Endothelial cell of umbilical vein (primary cell): ENCODE measurements at places on chromosomes 5 and 9.
A peak's percentile ranks its signal among the peaks of the same experiment; 100 is the strongest.

- H3K4me3 ChIP-seq: no peak overlapping the region
- H3K36me3 ChIP-seq: no peaks in the 10 kb centered on the region
- no peaks in the 10 kb centered on the region for H3K27me3 ChIP-seq
- DNase-seq: peak; percentile 44
Measured at GRCh38 chr5:40165789-40166728, 513.7 kb upstream of the PTGER4 start.

DNA sequence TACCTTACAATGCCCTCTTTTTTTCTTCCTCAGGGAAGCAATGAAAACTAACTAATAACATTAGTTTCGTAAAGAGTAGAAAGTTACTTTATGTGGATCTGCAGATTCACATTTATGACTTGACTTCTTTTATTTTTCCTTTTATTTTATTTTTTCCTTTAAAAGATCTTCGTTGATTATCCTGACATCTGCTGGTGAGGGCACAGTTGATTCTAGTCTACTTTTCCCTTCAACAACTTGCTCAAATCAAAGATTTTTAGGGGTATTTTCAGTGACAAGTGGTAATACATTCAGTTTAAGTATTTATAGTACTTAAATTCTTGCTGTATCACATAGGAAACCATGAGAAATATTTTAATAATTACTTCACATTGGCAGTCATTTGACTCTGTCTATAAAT is 4.9 kb downstream of the EDIL3 start:
- H3K27me3 ChIP-seq: no peaks in the 10 kb centered on the region
- H3K27ac ChIP-seq: no peak overlapping the region
- H3K36me3 ChIP-seq: no peaks in the 10 kb centered on the region
- peak; percentile 28 for DNase-seq
- no peak overlapping the region for H3K4me3 ChIP-seq

DNA sequence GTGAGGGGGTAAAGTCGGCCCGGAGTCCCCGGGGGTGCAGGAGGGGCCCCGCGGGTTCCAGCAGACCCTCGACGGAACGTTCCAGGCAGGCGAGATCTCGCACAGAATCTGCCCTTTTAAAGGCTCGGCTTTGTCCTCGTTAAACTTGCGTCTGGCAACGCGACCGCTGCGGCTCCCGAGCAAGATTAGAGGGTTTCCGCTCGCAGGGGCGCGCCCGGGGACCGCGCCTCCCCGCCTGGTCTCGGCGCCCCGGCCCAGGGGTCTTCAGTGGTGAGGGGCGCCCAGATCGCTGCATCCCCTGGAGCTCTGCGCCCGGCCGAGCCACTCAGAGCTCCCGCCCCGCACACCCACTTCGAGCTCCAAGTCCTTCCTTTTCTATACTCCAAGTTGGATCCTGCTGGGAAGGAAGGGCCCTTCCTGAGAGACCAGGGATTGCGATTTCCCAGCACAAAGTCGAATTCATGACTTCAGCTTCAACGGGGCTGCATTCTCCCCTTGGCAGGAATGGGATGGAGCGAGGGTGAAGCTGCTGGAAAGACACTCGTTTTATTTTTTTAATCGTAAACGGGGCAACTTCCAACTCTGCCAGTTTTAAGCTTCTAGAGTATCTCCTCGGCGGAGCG is 11.3 kb downstream of the PROP1 start:
- H3K36me3 ChIP-seq: no peaks in the 10 kb centered on the region
- peaks cover 33% of the 10 kb centered on the region for H3K27me3 ChIP-seq
- no peak for DNase-seq
- no peaks in the 10 kb centered on the region for H3K4me1 ChIP-seq

DNA sequence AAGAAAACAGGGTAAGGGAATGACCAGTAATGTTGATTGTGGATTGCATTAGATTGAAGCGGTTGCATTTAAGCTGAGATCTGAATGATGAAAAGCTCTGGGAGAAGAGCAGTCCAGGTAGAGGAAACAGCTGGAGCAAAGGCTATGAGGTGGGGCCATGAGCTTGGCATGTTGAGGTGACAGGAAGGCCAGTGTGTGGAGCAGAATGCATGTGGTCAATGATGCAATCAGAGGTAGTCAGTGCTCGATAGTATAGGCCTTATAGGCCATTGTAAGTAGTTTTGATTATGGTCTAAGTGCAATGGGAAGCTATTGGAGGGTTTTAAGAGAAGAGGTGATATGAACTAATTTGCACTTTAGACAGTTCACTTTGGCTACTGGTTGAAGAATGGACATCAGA is 270.4 kb downstream of the ARHGAP26 start:
- H3K4me3 ChIP-seq: no peak overlapping the region
- DNase-seq: no peak
- H3K27me3 ChIP-seq: no peaks in the 10 kb centered on the region
- H3K4me1 ChIP-seq: peaks cover 18% of the 10 kb centered on the region

DNA sequence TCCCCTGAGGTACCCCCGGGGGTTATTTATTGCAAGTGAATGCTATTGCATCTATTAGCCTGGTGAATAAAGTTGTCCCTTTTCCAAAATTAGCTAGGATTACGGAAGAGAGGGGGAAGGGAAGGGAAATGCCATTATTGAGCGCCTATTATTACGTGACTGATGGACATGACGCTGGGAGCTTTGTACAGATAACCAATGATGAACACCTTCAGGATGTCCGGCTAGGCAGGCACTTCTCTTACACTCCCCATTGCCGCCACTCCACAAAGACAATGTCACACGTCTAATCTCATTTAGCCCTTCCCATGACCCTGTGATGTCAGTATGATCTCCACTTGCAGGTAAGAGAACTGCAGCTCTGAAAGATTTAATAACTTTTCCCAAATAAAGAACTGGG is 9.4 kb downstream of the GABRP start:
- no peaks in the 10 kb centered on the region for H3K36me3 ChIP-seq
- no peak for DNase-seq
- H3K4me3 ChIP-seq: no peak overlapping the region
- H3K27ac ChIP-seq: no peak overlapping the region
- H3K4me1 ChIP-seq: no peaks in the 10 kb centered on the region
